Sciatic nerve (tissue), 2 donors: ENCODE measurements at places on chromosomes 1 and 21. TPM values are rescaled to one million over a fixed set of nuclear protein-coding genes. Genes with fewer than 3 reads are reported as not detected.

DNA sequence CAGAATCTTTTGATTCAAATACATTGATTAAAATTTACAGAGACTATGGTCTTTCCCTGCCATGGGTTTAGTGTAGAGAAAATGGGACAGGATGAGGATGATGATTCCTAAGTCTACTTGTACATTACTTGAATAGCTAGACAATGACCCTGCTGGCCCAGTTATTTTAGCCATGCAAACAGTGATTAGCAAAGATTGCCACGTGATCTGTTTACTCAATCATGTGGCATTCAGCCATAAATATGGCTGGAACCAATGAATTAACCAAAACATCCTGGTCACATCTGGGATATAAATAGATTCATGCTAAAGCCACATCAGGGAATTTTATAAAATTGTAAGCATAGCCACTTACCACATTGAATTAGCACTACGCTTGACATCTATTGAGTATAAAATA, 167.3 kb downstream of the PBX1 start:
- DNase-seq: no peak

- DNase-seq: no peak
Measured at GRCh38 chr1:56077206-56077605, 502.2 kb downstream of the PLPP3 start.

GRCh38 chr1:93993731-93994130, 84.5 kb upstream of the GCLM start:
- no peak for DNase-seq

- no peak for DNase-seq
Measured at GRCh38 chr1:3732434-3733093, 19.7 kb upstream of the CCDC27 start.

GRCh38 chr1:19254416-19254815, 2.8 kb downstream of the MRTO4 start:
- no peak for DNase-seq

- DNase-seq: no peak
Measured at GRCh38 chr1:103144681-103145080, 36.4 kb upstream of the COL11A1 start.

DNA sequence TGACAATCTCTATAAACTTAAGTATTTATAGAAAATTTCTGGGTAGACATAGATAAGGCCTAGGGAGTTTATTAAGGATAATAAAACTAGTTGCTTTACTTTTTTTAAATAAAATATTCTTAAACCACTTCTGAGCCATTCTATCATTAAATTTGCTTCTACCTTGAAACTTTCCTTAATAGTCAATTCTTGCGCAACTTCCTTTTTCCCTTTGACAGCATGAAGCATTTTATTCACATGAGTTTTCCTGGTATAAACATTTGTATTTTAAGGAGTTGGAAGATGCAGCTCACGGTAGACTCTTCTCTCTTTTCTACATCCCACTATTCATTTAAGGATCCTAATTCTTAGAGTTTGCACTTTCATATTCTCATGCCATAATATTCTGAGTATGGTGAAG, 75.8 kb upstream of the DPH5 start:
- DNase-seq: no peak

DNA sequence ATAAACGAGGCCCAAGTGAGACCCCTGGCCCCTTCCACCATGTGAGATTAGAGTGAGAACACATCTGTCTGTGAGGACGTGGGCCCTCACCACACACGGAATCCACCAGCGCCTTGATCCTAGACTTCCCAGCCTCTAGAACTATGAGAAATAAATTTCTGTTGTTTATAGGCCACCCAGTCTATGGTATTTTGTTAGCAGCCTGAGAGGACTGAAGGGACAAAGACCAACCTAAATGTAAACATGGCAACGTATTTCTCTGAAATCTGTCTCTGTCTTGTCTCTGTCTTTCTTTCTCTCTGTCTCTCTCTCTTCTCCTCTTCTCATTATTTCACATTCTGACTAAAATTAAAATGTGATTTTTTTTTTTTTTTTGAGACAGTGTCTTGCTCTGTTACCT, 15.6 kb upstream of the IFI44L start:
- no peak for DNase-seq

GRCh38 chr1:231037585-231038517, 2.2 kb downstream of the FAM89A start:
- no peak for DNase-seq

GRCh38 chr1:155518484-155518883, 44.1 kb downstream of the ASH1L start:
- no peak for DNase-seq

DNA sequence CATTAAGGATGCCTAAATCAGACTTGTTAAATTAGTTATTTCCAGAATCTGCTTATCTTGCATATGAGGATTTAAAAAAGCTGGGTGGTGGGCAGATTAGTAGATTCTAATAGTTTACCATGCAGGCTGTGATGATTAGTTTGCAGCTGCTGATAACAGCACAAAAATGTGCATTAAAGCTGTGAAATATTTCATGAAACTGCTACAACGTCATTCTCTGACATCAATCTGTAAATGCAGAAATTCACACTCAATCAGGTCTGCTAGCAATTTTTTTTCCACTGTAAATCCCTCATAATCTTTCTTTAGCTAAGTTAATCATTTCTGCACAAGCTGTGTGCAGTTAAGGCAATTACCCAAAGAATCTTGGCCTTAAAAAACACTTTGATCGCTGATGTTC, 9.3 kb upstream of the RPE65 start:
- no peak for DNase-seq

DNA sequence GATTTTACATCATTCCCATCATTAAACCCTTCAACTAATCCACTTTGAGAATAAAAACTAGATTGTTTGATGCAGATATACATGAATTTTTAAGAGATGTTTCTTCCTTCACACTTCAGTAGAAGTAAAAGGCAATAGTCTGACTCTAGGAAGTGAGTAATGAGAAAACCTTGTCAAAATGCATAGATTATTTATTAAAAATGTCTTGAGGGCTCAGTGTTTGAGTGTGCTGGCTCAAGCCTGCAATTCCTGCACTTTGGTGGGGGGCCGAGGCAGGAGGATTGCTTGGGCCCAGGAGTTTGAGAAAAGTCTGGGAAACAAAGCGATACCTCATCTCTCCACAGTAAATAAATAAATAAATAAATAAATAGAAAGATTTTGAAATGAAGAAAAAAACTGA, 177.1 kb downstream of the NEGR1 start:
- no peak for DNase-seq

- no peak for DNase-seq
Measured at GRCh38 chr1:230219174-230220067, 152.4 kb downstream of the GALNT2 start.

GRCh38 chr1:228861832-228862180, 126.5 kb downstream of the RHOU start:
- DNase-seq: no peak

DNA sequence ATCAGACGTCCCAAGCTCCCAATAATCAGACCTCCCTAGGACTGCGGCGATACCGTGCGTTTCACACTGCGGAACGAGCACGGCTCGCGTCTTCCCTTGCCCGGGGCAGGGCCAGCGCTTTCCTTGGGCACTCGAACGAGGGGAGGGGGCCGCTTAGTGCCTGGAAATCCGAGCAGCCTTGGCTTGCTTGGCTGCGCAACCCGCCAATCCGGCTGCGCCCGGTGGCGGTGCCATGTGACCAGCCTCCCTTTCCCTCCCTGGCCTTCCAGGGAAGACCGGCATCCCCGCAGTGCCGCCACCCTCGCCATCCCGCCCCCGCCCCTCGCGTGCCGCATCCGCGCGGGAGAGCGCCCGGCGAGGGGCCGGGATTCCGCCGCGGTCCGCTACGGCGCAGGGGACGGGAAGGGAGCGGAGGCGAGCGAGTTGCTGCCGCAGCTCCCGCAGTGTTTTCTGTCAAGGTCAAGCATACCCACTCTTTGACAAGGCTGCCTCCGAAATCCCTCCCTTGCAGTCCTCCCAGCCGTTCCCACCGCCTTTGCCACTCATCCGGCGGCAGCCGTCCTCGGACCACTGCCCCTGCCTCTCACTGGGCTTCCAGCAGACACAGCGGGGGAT, 8.3 kb upstream of the RNF19B start:
- DNase-seq: peak; percentile 71

DNA sequence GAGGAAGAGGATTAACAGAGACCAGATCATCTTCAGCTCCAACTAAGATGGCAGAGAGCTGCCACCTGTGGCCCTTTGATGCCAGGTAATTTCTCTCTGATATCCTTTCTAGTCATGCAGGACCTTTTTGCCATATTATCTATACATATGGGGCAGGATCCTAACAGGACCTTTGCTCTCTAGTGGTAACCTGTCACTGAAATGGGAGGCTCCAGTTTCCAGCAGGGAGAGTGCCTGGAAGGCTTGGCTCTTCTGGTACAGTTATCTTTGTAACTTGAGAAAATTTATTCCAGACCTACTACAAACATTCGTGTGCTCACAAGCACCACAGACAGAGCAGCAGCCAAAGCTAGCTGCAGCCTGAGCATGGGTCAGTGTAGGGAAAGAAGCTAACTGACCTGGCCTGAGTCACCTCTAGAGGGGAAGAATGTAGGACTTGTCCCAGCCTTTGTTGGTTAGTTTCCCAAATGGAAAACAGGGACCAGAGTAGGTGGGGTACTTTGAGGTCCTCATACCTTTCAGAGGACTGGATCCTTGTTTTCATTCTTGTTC, 86.5 kb upstream of the MACF1 start:
- no peak for DNase-seq

DNA sequence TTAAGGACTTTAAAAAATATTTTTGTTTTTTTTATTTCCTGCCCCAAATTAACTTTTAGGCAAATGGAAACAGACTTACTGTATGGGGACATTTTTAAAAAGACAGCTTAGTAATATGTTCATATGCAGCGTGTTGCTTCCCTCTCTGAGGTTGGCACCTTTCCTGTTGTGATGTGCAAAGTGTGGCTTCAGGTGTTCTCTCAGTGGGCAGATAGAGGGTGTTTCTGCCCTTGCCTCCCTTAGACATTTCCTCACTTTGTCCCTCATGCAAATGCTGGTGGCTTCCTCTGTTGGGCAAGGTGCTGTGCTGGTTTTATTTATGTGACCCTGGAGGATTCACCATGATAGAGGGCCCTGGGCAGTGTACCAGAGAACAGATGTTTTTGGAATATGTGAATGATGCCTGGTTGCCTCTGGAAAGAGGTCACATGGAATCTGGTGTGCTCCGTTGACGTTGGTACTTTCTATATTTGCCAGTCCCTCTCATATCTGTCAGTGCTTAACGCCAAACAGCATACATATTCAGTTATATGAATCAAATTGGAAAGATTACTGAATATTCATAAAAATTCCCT, 123.5 kb downstream of the PATJ start:
- DNase-seq: no peak

DNA sequence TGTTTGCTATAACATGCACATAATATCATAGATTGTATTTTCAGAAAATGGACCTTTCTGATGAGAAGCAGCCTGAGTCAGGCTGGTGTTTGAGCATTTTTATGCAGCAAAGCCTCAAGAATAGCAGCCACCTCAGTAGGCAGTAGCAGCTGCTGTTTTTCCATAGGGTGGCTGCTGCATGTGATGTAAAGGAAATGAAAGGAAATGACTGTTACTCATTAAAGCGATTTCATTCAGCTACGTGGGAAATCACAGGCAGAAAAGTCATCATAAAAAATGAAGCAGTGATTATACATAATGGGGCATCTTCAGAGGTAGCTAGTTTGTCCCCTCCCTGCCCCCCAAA, 110.4 kb downstream of the PATJ start:
- DNase-seq: no peak

Gene LORICRIN
- not detected for total RNA-seq

Gene CAPN8
- not detected for total RNA-seq

Gene CD1E
- not detected for total RNA-seq

Gene LHX8
- total RNA-seq: not detected

Gene HCRTR1
- 0.31 TPM for total RNA-seq

Gene ERICH3
- total RNA-seq: 0.45 TPM

Gene S100A9
- 225 TPM for total RNA-seq

Gene CITED4
- total RNA-seq: 5.6 TPM

Gene PRR9
- not detected for total RNA-seq

Gene FAM89A
- 11.1 TPM for total RNA-seq
